ENCODE measurements at places on chromosomes 16 and 17.

- DNase-seq = no peak
Measured at GRCh38 chr17:2177235-2177811, 122.4 kb downstream of the HIC1 start.

- DNase-seq = no peak
Measured at GRCh38 chr17:74478420-74479100, 12.1 kb downstream of the CD300A start.

DNA sequence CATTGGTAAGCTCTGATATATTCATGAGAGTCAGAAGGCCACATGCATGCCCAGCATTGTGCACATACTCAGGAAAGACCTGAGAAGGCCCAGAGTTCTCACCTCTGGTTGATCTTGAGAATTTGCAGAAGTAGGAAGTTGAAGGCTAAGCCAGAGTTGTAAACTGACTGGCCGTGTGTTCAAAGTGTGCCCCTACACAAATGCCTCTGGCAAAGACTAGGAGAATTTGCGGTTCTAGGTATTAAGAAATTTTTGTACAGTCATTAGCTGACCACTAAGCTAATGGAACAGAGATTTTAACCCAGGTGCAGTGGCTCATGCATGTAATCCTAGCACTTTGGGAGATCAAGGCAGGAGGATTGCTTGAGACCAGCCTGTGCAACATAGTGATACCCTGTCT lies 25.0 kb downstream of the FBXL20 start:
- DNase-seq = no peak

GRCh38 chr16:84277244-84277823 lies 17.3 kb upstream of the WFDC1 start:
- DNase-seq = peak; percentile 9

GRCh38 chr17:78759203-78759968 lies 22.7 kb downstream of the CYTH1 start:
- DNase-seq = peak; percentile 23

DNA sequence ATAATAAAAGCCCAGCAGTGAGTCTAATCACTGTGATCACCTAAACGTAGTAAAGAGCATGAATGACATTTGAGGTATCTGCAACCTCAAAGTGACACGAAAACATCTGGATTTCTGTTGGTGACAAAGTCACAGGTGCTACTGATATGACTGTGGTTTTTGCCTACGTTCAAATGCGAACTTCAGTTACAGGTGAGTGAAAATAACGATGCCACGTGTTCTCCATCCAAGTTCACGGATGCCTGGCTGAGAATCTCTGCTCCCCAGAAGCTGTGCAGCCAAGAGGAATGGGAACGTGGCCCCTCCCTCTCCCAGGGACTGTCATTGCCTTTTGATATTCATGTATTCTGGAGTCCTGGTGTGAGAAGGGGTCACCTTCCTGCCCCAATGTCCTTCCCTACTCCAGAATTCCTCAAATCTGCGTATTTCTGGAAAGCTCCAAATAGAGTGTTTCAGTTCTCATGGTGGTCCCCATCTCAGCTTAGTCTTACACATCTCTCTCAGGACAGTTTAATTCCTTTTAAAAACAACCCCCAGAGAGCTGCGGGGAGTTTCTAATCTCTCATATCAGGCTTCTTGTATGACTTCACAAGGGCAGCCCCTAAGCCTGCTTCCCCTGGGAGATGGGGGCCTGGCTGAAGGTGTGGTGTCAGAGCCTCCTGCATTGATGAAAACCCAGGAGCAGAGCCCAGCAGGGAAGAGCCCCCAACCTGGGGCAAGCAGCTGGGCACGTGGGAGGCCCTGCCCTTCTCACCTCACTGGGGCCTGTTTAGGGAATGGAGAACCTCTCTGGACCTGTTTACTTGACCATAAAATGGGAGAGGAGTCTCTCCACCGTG lies 25.8 kb downstream of the PIK3R5 start:
- DNase-seq = no peak

DNA sequence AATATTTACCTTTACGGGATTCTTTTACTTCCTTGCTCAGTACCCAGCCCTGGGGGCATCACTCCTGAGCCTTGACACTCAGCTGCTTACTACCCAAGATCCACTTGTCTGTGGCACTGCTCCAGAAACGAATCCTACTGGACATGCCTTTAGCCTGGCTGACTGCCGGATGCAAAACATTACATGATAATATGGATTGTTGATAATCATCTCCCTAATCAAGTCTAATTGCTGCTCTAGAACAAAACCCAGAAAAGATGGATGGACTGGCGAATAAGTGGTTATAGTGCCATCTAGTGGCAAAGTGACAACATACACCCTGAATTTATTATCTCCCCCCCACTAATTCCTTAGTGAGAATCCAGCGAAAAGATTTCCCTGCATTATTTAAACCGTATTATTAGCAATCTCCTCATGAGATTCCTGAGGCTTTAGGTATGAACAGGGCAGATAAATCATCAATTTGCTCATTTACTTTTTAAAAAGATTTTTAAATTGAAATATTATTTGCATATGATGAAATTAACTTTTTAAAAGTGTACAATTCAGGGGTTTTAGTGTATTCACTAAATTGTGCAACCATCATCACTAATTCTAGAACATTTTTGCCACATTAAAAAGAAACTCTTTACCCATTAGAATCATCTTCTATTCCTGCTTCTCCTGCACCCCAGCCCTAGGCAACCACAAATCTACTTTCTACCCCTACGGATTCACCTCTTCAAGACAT lies 61.6 kb downstream of the RGS9 start:
- peak; percentile 60 for DNase-seq

- DNase-seq = no peak
Measured at GRCh38 chr16:71500964-71501363, 11.8 kb upstream of the ZNF19 start.

DNA sequence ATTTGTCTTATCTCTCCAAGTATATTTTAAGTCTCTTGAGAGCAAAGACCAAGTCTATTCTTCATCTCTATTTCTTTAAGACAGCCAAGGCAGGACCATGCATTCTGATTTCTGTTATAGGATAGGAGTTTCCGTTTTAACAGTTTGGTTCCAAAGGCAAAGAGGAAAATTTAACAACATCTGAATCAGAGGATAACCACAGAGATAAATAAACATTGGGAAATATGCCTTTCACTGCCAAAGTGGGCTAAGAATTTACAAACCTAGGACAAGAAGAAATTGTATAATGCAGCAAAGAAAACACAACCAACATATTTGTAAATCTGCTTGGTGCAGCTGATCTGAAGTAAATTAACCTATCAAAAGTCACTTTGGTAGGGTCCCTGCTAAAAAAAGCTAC lies 37.7 kb downstream of the USP32 start:
- no peak for DNase-seq

DNA sequence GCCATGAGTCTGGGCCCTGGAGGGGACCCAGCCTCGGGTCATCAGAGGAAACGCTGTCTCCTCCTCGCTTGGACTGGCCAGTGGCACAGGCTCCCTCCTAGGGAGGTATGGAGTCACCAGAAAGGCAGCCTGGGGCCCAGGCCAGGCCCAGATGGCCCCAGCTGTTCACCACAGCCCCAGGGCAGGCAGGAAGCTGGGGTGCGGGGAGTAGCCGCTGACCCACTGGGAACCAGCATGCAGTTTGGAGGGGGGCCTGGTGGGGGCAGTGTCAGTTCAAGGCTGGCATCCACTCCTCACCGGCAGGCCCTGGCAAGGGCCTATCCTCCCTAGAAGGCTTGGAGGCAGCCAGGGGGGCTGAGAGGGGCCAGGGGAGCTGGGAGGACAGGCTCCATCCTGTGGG lies 48.8 kb downstream of the SDK2 start:
- DNase-seq = no peak

DNA sequence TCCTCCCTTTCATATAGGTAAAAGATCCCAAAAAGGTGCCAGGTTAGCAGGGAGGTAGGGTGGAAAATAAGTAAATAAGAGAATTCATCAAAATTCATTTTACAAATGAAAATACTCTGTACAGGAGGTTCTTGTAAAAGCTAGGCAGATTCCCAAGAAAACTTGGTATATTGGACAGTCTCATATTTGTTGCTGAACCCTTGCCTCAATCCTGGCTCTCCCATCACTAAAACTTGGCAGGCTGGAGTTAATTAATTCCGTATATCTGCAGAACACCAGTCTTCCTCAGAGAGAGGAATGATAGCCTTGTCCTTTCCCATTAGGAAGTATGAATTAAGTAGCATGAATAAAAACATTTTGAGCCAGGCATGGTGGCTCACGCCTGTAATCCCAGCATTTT lies 66.2 kb upstream of the MTMR4 start:
- DNase-seq = no peak

GRCh38 chr16:15689290-15689689 lies 39.2 kb downstream of the NDE1 start:
- no peak for DNase-seq

GRCh38 chr16:84484579-84485254 lies 19.7 kb downstream of the MEAK7 start:
- no peak for DNase-seq

DNA sequence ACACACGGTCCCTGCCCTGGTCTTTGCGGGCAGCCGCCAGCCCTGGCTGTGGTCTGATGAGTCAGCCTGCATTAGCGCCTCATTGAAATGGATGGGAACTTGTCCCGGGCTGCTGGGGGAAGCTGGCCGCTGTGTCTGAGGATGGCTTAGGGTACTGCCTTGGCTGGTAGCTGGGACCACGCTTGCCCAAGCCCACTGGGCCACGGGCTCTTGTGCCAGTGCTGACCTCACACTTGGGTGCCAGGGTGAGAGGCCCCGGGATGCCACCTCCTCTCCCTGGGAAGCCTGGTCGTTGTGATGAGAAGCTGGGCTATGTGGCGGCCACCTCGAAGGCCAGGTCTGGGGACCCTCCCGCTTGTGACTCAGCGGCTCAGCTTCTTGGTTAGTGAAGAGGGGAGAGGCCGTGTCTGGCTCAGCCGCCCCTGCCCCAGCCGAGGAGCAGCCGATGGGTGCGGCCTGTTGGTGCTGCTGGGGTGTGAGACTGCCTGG lies 10.7 kb downstream of the CACNA1H start:
- no peak for DNase-seq

Measured in DMS79 treated with DMSO at 0.1 percent for 48 hours (cell line).